ENCODE measurements at places on chromosomes 2 and 18.

DNA sequence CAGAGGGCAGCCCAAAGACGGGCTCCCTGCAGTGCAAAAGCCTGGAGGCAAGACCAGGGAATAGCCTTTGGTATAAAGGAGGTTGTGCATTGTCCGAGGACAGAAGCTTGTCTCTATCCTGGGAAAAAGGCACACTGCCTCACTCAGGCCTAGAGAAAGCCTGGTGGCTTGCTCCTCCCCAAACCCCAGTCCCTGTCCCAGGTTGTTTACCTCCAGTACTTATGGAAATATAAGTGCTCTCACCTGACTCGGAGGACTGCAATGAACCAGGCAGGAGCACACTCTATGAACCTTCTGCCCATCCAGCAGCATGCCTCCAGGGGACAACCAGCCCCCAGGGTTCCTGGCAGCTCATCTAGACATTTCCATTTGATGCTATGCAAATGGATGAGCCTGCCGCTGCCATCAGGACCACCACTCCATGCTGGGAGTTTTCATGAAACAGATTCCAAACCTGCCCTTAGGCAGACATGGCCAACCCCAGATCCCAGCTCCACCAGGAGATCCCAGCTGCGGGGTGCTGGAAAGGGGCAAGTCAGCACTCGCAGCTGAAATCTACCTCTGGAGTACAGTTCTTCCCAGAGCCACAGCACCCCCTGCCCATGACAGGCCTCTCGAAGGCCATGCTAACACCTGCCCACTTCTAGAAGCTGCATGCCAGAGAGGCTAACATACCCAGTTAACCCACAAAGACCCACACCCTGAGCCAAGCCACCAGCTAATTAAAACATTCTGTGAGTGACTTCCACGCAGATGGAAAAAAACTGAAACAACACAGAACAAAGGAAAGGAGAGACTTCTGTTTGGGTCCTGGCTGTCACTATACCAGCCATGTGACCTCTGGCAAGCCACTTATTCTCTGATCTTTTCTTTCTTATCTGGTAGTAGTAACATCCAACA, 101.7 kb downstream of the TTC32 start:
- DNase-seq, result no peak

GRCh38 chr2:61962095-61962984, 56.9 kb downstream of the COMMD1 start:
- no peak for DNase-seq

- DNase-seq, result peak; percentile 15
Measured at GRCh38 chr2:151946899-151947812, 118.9 kb upstream of the ARL5A start.

GRCh38 chr2:11128243-11128951, 26.9 kb upstream of the SLC66A3 start:
- DNase-seq, result no peak

- DNase-seq, result no peak
Measured at GRCh38 chr2:5982193-5982902, 290.2 kb downstream of the SOX11 start.

DNA sequence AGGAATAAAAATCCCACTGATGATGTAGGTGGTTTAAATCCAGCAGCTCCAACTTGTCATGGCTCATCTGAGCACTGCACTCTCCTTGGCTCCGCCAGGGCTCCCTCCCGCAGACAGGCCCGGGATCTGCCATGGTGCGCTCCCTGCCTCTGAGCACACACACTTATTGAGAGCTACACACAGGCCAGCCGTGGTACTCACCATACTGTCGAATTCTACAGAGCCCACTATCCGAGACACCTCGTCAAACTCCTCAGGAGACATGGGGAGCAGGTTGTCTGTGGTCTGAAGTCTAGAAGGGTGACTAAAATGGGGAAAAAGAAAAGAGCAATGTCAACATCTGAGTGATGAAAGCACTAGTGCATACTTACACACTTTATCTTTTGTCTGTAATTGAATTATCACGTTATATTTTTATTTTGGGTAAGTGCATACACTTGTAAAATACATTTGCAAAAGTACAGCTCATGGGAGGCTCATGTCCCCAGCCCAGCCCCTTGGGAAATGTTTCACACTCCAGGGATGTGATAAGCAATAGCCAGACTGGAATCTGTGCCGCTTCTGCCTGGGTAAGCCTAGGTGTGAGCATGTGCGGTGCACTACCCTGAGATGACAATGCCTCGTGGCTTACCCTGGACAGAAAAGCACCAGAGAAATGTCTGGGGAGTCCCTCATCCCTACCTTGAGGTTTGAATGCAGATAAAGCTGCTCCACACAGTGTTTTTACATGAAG, 39.2 kb downstream of the STAT1 start:
- DNase-seq, result no peak

DNA sequence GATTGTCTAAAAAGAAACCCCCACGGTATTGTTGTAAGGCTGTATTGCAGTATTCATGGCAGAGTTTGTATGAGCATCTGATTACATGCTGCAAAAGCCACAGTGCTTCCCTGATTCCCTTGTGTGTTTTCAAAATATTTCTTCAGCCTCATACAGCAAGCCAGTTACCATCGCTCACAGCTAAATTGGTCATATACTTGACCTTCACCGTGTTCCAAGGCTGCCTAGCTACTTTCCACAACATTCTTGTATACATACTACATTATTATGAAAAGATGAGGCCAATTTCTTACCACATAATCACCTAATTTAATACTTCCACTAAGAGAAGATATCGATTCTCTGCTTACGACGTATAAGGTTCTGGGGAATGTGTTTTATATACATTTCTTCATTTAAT, 576.3 kb upstream of the CNTNAP5 start:
- no peak for DNase-seq

DNA sequence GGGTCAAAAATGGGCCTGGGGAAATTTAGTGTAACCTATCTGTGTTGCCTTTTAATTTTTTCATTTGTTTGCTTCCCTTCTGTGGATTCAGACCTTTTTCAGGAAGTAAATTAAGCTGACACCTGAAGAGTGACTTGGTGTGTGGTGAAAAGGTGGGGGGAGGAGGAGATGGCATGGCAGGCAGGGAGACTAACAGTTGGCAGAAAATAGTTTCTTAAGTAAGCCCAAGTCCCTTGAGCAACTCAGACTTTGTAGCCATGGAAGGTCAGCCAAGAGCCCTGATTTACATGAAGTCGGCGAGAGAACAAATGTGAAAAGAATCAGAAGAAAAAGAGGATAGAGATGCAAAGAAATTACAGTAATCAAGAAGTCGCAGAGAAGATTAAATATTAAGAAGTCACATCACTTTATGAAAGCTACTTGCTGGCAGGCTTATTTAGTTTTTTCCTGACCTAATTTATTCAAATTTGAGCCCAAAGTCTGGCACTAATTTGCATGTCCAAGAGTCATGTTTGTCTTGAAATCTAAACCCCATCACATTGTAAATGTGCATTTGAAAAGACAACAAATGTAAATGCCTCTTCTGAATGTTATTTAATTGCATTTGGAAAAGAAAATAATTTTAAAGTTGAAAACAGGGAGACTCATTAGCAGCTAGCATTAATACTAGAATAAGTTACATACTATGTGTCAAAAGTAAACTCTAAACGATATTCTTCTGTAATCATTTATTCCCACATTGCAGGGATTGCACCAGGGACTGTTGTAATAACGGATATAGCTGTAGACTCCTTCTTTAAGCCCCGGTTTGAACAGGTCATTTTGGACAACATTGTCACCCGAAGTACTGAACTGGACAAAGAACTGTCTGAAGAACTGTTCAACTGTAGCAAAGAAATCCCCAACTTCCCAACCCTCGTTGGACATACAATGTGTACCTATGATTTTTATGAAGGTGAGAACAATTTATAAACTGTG, 19.3 kb downstream of the UPP2 start:
- DNase-seq, result no peak

GRCh38 chr2:239360421-239361310, 40.2 kb downstream of the HDAC4 start:
- DNase-seq, result no peak

- no peak for DNase-seq
Measured at GRCh38 chr2:237260039-237260620, 153.8 kb downstream of the COL6A3 start.

DNA sequence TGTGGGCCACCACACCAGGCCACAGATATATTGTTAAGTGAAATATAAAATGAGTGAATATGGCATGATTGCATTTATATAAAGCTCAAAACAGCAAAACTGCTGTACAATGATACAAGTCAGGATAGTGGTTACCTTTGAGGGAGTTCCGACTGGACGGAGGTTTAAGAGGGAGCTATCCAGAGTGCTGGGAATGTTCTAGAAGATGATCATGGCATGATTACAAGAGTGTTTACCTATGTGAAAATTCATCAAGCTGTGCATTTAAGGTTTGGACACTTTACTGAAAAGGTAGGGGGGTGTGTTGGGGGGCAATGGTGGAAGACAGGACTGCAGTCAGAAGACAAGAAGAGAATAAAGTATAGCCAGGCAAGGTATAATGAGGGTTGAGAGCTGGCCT, 201.4 kb downstream of the ZBTB7C start:
- DNase-seq, result no peak

GRCh38 chr2:231680285-231680991, 27.9 kb upstream of the PTMA start:
- DNase-seq, result no peak

DNA sequence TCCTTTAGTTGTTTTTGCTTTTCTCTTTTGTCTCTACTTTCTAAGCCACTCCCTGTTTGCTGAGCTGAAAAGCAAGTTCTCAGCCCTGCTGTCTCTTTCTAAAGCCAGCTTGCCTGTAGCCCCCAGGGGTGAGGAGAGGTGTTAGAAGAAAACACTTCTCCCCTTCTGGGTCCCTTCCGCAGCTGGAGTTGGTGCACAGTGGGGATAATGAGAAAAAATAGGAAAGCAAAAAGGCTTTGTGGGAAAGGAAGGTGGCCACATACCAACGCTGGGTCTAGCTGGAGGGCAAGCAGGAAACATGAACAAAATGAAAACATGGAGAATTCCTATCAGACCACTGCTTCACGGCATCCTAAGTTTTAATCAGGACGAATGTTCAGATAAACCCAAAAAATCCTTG, 15.5 kb upstream of the SLC20A1 start:
- DNase-seq, result no peak

Measured in CD4-positive, alpha-beta T cell treated with Interleukin-10 for 1 hour (primary cell).